ENCODE measurements at places on chromosomes 6 and 20.

GRCh38 chr20:17568972-17569521, 828 bp upstream of the DSTN start:
- no peak overlapping the region for H3K27ac ChIP-seq
- peaks cover 2% of the 10 kb centered on the region for H3K36me3 ChIP-seq
- H3K27me3 ChIP-seq = peaks cover 8% of the 10 kb centered on the region
- H3K4me1 ChIP-seq = peaks cover 19% of the 10 kb centered on the region
- DNase-seq = peak; percentile 6
- peak overlapping the region; percentile 94 for H3K4me3 ChIP-seq

DNA sequence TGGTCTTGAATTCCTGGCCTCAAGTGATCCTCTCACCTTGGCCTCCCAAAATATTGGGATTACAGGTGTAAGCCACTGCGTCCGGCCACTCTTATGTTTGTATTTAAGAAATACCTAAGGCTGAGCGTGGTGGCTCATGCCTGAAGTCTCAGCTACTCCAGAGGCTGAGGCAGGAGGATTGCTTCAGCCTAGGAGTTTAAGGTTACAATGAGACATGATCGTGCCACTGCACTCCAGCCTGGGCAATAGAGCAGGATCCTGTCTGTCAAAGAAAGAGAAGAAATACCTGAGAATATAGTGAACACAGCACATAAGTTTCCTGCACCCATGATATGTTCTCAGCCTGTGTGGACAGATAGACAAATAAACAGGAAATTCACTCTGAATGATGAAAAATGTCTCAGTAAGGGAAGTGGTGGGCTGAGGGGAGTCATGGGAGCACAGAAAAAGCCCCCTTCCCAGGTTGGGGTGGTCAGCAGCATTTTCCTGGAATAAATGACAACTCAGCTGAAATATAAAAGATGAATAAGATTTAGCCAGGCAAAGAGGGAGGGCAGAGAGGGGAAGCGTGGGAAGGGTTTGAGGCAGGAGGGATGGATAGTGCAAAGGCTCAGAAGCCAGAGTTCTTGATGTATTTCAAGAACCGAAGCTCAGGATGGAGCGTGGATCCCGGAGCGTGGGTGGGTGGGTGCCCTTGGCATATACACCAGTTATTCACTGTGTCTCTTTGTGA, 13.8 kb upstream of the MMP9 start:
- no peak overlapping the region for H3K4me3 ChIP-seq
- H3K27ac ChIP-seq = no peak overlapping the region
- no peak for DNase-seq

DNA sequence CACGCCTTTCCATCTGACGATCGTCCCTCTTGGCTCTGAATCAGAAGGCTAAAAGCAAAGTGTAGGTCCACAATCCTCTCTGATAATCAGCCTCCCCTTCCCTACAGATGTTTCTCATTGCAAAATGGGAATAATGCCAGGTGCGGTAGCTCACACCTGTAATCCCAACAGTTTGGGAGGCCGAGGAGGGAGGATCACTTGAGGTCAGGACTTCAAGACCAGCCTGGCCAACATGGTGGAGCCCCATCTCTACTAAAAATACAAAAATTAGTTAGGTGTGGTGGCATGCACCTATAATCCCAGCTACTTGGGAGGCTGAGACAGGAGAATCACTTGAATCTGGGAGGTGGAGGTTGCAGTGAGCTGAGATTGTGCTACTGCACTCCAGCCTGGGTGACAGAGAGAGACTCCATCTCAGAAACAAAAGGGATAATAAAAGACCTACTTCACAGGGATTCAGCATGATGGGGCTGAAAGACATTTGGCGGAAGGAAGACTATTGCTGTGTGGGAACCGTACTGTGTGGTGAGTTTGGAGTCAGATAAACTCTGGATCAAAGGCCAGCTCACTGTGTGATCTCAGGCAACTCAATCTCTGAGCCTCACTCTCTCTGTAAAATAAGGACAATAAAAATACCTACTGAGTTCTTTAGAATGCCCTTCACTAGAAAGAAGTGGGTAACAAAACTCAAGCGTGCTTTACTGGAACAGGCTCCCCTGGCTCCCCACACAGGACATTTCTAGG, 15.9 kb upstream of the SLC9A8 start:
- peaks cover 42% of the 10 kb centered on the region for H3K4me1 ChIP-seq
- H3K27me3 ChIP-seq = peaks cover 18% of the 10 kb centered on the region
- no peak for DNase-seq
- H3K27ac ChIP-seq = no peak overlapping the region

DNA sequence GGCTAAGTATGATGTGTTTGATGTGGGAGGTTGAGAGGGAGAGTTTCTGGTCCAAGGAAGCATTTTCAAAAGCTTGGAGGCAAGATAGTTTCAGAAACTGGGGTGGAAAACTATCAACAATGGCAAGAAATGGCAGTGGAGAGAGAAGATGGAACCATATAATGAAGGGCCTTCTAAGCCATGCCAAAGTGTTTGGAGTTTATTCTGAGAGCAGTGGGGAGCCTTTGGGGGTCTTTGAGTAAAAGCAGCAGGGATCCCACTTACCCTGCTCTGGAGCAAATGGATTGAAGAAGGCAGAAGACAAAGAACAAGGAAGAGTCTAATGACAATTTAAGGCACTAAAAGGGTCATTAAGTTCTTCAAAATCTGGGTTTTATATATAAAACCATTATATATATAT, 538.9 kb downstream of the UTRN start:
- H3K4me3 ChIP-seq = no peak overlapping the region
- no peaks in the 10 kb centered on the region for H3K4me1 ChIP-seq
- H3K27me3 ChIP-seq = no peaks in the 10 kb centered on the region
- no peak overlapping the region for H3K27ac ChIP-seq
- no peak for DNase-seq

DNA sequence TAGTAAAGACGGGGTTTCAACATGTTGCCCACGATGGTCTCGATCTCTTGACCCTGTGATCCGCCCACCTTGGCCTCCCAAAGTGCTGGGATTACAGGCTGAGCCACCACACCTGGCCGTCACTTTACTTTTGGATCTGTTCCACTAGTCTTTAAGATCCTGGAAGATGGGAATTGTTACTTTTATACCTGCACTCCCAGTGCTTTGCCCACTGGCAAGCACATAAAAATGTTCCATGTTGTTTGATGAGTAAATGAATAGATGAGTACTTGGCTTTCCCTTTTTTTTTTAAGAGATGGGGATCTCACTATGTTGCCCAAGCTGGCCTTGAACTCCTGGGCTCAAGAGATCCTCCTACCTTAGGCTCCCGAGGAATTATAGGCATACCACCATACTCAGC, 84.8 kb upstream of the SASH1 start:
- no peaks in the 10 kb centered on the region for H3K4me1 ChIP-seq
- no peak overlapping the region for H3K27ac ChIP-seq
- H3K4me3 ChIP-seq = no peak overlapping the region
- no peaks in the 10 kb centered on the region for H3K36me3 ChIP-seq
- no peak for DNase-seq
- peaks cover 5% of the 10 kb centered on the region for H3K27me3 ChIP-seq

GRCh38 chr20:621125-621756, 11.1 kb upstream of the TCF15 start:
- DNase-seq = no peak
- H3K27me3 ChIP-seq = peaks cover 7% of the 10 kb centered on the region
- H3K4me1 ChIP-seq = no peaks in the 10 kb centered on the region

DNA sequence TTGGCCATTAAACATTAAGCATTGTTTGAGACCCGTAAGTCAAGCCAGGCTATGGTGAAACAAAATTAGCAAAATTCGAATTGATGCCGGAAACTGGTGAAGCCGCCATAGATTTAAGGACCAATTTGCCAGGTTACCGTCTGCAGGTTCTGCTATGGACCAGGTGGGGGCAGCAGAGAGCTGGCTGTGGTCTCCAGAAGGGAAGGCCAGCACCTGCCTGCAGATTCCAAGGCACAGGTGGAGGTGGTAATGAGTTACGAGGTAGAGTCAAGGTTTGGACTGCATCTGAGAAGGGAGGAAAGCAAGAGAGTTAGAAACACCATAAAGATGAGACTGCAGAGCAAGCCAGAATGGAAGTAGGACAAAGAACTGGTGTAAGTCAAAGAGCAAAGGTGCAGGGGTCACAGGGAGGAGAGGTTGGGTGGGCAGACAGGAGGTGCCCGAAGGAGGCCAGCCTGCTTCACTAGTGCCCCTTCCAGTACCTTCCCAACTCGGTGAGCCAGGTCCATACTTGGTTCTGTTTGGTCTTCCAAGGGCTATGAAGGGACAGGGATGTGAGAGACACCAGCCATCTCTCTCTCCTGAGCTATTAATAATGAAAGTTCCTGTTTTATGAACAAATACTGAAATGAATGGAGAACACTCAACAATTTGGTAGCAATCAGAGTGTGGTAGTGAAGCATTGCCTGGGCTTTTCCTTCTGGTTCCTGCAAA, 131.6 kb upstream of the ESR1 start:
- DNase-seq = peak; percentile 42
- no peak overlapping the region for H3K4me3 ChIP-seq

DNA sequence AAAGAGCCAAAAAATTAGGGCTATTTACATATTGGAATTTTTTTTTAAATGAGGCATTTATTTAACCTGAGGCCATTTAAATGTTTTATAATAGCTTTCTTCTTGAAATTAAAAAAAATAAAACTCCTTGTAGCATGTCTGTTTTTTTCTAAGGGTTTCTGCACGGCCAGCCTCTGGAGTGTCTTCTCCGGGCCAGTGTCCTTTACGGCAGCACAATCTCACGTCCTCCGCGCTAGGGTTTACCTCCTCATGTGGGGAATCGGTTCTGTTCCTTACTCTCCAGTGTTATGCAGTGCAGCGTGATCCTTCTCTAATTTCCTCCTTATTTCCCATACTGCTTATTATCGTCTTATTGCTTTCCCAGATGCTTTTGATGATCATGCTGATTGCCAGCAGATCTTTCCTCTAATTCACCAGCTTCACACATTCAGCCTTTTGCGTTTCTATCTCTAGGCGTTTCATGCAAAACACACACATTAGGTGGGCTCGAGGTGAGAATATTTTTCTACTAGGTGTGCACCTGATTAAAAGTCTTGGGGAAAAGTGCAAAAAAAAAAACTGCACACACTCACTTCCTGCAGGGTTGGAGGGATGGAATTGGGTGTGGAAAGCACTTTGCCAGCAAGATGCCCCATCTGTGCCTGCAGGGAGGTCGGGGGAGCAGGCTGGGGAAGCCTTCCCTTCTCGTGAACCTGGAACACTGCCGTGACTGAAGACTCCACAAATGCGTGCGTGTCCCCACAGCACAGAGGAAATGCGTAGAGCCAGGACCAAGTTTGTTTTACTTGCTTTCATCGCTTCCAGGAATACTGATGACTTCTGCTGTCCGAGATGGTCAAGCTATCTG, 56.1 kb downstream of the PSMG4 start:
- peaks cover 18% of the 10 kb centered on the region for H3K4me1 ChIP-seq
- H3K27me3 ChIP-seq = peaks cover 18% of the 10 kb centered on the region
- H3K27ac ChIP-seq = no peak overlapping the region
- DNase-seq = no peak
- no peak overlapping the region for H3K4me3 ChIP-seq
- no peaks in the 10 kb centered on the region for H3K36me3 ChIP-seq

DNA sequence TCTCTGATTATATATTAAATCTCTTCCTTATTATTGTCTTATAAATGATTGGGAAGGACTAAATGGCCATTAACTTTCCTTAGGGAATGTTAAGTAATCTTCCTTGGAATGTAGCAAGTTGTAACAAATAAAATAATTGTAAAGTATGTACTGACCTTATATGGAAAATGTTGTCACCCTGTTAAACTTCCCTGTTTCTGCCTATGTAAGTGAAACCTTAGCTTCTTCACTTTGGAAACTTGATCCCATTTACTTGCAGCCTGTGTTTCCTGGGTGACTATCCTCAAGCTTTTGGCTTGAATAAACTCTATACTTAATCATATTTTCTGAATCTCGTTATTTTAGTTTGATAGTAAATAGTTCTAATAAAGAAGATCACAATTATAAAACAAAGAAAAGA, 519.5 kb upstream of the PTCHD4 start:
- no peak overlapping the region for H3K4me3 ChIP-seq
- H3K4me1 ChIP-seq = no peaks in the 10 kb centered on the region
- H3K27ac ChIP-seq = no peak overlapping the region
- no peaks in the 10 kb centered on the region for H3K27me3 ChIP-seq

DNA sequence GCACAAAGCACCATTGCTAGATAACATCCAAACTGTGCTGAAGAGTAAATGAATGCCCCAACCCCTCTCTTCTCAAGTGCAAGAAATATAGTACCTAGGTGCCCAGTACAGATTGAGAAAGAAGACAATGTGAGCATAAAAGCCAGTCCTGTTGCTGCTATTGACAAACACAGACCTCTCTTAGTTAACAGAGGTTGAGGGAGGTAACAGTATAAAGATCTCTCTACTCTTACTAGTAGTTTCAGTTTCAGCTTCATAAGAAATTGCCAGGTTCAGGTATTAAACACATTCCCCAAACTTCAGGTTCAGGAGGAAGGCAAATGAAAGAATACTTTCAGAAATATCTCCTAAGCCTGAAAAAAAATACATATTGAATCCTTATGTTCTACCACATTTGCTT, 31.4 kb downstream of the TBC1D32 start:
- peaks cover 11% of the 10 kb centered on the region for H3K4me1 ChIP-seq
- peaks cover 7% of the 10 kb centered on the region for H3K36me3 ChIP-seq
- no peak overlapping the region for H3K4me3 ChIP-seq
- no peak overlapping the region for H3K27ac ChIP-seq

DNA sequence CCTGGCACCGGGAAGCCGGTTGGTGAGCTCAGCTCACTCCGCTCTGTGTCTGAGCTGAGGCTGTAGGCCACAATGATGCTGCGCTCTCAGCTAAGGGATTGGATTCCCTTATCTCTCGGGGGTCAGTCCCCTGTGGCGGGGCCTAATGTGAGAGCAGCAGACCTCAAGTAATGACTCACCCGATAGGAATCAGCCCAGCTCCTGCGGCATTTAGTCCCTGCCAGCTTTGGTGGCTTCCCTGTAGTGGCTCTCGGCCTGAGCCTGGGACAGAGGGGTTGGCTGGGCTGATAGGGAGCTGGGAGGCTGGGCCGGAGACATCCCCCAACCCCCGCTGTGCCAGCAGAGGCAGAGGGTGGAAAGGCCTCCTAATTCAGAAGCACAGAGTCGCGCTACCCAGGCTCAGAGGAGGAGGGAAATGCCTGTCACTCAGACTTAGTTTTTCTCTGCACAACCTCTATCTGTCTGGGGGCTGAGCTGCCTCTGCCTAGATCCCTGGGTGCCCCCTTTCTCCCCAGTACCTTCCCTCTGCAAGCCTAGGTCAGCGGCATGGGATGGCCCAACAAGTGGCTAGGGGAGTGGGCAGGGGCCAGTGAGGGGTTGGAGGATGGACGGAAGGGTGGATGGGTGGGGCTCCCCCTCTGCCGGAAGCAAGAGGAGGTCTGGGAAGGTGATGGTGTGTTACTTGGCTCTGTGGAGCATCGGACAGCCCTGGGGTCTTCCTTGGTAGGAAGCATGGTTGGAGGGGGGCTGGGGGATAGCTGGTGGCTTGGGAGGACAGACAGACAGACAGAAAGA, 92.2 kb downstream of the CDH22 start:
- H3K4me1 ChIP-seq = no peaks in the 10 kb centered on the region
- no peaks in the 10 kb centered on the region for H3K36me3 ChIP-seq
- H3K4me3 ChIP-seq = no peak overlapping the region
- no peak overlapping the region for H3K27ac ChIP-seq
- no peak for DNase-seq
- H3K27me3 ChIP-seq = peaks cover 4% of the 10 kb centered on the region

- H3K4me3 ChIP-seq = peak overlapping the region; percentile 78
- H3K27ac ChIP-seq = peak overlapping the region; percentile 91
- H3K27me3 ChIP-seq = no peaks in the 10 kb centered on the region
- DNase-seq = no peak
- H3K36me3 ChIP-seq = peaks cover 5% of the 10 kb centered on the region
Observed at GRCh38 chr20:3980260-3981131, 34.9 kb downstream of the RNF24 start.

GRCh38 chr6:12354499-12354898, 64.3 kb downstream of the EDN1 start:
- no peaks in the 10 kb centered on the region for H3K4me1 ChIP-seq
- DNase-seq = no peak
- H3K27me3 ChIP-seq = no peaks in the 10 kb centered on the region
- no peaks in the 10 kb centered on the region for H3K36me3 ChIP-seq
- H3K27ac ChIP-seq = no peak overlapping the region

All from activated T-helper 1 cell treated with anti-CD3 and anti-CD28 coated beads, Interleukin-12 subunit alpha, Interleukin-12 subunit beta, Interleukin-2, Interleukin-4 antibody, amounts not matched to agents 30 ng/mL and 10 ng/mL and 1 ng/mL, durations not matched to agents 14 hours and 24 hours and 36 hours (primary cell).